ENCODE measurements at places on chromosomes 7 and 10.

GRCh38 chr7:46079421-46079820 lies 158.3 kb upstream of the IGFBP3 start:
- DNase-seq: no peak

GRCh38 chr10:63765126-63765525 lies 243.9 kb downstream of the REEP3 start:
- no peak for DNase-seq

DNA sequence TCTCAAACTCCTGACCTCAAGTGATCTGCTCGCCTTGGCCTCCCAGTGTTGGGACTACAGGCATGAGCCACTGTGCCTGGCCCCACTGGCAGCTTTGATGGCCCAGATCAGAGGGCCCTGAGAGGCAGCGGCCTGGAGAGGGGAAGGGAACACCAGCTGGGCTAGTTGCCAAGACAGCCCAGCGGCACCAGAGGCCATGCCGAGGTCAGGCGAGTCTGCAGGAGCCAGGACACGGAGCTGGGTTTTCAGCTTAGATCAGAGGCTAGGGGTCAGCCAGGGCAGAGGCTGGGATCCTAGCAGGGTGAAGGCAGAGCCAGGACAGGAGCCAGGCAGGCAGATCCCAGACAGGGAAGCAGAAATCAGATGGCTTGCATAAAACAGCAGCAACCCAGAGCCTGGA lies 92.9 kb downstream of the MYL10 start:
- DNase-seq: no peak

- DNase-seq: no peak
Observed at GRCh38 chr7:21966271-21966670, 20.6 kb upstream of the CDCA7L start.

GRCh38 chr7:19442016-19442785 lies 266.6 kb downstream of the POLR1F start:
- peak; percentile 12 for DNase-seq

DNA sequence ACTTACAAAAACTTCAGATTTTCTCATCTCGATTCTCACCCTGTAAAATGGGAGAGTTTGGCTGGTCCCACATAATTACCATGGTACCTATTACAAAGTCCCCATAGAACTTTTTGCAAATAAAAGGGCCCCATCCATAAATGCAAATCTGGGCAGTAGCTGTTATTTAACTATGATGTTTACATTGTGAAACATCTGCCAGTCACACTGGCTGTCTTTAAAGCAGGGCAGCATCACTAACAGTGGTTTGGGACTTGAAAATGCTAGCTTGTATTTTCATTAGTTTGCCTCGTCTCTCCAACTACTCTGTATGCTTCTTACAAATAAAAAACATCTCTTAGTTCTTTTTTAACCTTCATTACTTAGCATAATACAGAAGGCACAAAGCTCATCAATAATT lies 240.7 kb downstream of the FZD1 start:
- DNase-seq: no peak

- peak; percentile 81 for DNase-seq
Observed at GRCh38 chr7:105352018-105352612, 36.6 kb downstream of the SRPK2 start.

GRCh38 chr7:140679186-140679585 lies 6.4 kb downstream of the ADCK2 start:
- no peak for DNase-seq

DNA sequence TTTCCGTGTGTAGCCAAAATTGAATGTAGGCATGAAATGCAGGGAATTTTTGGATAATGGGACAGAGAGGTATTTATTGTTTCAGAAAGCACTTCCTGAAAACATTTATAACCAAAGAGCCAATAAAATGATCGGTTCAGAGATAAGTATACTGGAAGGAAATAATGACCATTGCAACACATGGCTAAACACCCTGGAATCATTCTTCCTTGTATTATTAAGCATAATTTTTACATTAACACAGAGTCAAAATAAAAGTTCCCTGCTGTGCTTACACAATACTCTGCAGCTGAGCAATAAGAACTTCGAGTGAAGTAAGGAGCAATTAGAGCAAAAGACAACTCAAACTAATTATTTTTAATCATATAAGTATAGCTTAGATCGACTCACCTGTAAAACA lies 648.3 kb downstream of the TNS3 start:
- no peak for DNase-seq

GRCh38 chr10:35434533-35434932 lies 98.2 kb downstream of the CCNY start:
- DNase-seq: no peak

DNA sequence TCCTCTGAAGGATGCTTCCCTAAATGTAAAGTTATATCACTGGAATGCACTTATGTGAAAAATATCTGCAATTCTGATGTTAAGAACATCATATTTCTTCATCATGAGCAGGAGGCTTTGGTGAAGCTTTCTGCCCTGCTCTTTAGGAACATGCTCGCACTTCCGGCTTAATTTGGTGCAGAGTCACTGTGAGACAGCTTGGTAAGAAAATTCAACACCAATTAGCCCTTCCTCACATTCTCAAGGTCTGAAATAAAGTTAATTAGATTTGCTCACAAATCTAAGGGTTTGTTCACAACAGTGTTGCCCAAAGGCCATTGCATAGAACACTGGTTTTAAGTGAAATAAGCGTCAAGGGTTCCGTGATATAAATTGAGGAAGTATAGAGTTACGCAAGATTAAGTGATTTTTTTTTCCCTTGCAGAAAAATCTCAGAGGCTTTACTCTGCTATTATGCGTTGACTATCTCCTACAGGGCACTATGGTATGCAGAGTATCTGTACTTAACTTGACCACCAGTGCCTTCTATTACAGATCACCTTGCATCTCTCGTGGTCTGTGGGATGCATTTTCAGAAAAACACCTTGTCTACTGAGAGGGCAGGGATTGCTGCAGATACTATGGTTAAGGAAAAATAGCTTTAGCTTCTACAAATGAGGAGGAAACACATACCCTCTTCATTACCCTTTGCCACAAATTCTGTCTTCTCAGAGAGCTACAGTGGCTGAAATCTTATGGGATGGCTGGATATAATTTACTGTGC lies 953.9 kb downstream of the TYW1 start:
- no peak for DNase-seq

GRCh38 chr10:35690534-35690933 lies 48.4 kb upstream of the FZD8 start:
- no peak for DNase-seq

All from NCI-H446 (cell line).